ENCODE measurements at places on chromosomes 3 and 15.

GRCh38 chr3:191499307-191500080 lies 38.5 kb downstream of the PYDC2 start:
- no peak for DNase-seq

GRCh38 chr3:45154641-45155147 lies 8.5 kb upstream of the CDCP1 start:
- DNase-seq: no peak

DNA sequence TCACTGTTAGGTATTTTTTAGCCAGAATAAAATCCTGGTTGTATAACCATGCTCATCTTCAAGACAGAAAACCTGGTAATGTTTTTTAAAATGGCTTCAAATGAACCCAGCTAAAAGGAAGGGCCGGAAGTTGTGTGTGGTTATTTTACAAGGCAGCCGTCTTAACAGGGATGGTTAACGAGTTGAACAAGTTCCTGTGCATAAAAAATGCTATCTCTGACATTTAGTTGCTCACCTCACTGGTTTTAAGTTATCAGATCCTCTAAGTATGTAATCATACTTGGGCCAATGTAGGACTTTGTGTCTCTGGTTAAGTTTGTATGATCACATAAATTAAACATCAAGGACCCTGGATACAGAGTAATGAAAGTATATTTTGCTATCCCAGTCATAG lies 2.1 kb downstream of the ATP11B start:
- peak; percentile 40 for DNase-seq

DNA sequence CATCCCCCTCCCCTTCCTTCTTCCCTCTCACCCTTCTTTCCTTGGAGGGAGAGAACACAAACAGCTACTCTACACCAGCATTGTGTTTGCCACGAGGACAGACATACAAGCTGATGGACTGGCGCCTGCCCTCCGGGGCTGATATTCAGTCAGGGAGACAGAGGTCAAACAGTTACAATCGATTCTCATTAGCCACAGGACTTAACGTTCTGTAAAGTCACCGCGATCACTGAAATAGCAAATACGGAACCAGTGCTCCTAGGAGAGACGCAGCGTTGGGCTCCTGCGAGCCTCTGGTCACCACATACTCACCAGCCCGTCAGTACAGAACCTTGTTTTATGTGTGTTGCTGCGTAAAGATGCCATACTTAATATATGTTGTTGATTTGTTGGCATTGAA lies 108.8 kb downstream of the LRRK1 start:
- DNase-seq: no peak

GRCh38 chr15:65258375-65259262 lies 28.1 kb downstream of the PARP16 start:
- DNase-seq: no peak

GRCh38 chr3:141415953-141416352 lies 47.6 kb downstream of the ZBTB38 start:
- DNase-seq: no peak

GRCh38 chr3:72485641-72486040 lies 362.6 kb downstream of the SHQ1 start:
- DNase-seq: no peak

GRCh38 chr15:87967951-87968350 lies 288.6 kb downstream of the NTRK3 start:
- no peak for DNase-seq

GRCh38 chr3:24156466-24156865 lies 211.4 kb downstream of the NR1D2 start:
- no peak for DNase-seq

- DNase-seq: no peak
Measured at GRCh38 chr15:78880813-78881212, 8.1 kb downstream of the MORF4L1 start.
